ENCODE measurements at places on chromosomes 3 and 15.

DNA sequence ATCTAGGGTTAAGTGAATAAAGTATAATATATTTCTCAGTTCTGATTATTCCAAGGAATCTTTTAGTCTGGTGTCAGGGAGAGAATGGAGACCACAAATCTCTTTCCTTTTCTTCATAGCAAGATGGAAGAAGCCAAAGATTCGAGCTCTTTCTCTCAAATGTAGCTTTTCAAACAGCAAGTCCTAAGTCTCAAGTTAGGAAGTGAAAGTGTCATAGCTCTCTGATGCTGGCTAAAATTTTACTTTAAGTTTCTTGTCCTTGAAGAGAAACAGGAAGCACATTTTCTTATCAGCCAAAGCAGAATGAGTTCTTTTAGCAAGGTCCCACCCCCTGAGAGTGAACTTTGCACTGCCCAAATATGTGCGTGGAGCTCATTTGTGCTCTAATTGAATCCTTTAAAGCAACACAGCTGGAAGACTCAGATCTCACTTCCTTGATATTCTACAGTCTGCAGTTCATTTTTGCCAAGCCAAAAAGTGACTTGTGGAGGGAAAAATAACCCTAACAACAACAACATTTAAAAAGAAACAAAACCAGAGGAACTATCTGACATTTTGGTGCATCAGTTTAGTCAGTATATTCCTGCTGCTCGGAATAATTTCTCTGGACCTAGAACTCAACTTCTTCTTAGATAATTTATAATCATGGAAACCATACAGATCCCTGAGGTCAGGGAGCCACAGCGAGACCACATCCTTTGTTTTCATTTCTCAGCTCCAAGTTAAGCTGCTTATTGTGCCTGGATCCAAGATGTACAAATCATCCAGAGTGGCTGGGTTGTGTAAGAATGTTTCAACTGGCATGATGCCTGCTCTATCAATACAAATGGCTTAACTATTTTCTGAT is 238.7 kb upstream of the P2RY1 start:
- DNase-seq, result peak; percentile 8

DNA sequence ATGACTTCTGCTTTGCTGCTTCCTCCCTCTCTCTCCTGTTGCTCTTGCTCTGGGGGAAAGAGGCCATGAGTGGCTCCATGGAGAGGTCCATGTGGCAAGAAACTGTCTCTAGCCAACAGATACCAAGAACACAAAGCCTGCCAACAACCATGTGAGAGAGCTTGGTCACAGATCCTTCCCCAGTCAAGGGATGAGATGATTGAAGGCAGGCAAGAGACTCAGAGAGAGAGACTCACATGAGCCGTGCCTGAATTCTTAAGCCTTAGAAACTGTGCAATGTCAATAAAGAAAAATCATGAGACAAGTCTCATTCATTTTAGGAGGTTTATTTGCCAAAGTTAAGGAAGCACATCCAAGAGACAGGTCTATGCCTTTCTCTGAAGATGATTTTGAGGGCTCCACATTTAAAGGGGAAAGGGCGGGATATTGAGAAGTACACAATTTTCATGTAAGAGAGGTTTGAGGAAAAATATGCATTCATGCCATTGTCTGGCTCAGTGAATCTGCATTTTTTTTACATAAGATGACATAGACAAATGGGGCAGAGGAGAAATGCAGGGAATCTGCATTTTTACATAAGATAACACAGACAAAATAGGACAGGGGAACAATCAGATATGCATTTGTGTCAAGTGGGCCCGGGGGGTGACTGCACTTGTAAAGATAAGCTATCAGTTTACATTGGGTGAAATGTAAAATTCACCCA is 59.5 kb upstream of the SUCLG2 start:
- DNase-seq, result no peak

- no peak for DNase-seq
These were observed 12.8 kb upstream of the RFT1 start for GRCh38 chr3:53142986-53143385.

GRCh38 chr15:63615935-63616334 is 18.7 kb downstream of the FBXL22 start:
- DNase-seq, result no peak

GRCh38 chr3:128432971-128433836 is 33.5 kb downstream of the DNAJB8 start:
- DNase-seq, result no peak

DNA sequence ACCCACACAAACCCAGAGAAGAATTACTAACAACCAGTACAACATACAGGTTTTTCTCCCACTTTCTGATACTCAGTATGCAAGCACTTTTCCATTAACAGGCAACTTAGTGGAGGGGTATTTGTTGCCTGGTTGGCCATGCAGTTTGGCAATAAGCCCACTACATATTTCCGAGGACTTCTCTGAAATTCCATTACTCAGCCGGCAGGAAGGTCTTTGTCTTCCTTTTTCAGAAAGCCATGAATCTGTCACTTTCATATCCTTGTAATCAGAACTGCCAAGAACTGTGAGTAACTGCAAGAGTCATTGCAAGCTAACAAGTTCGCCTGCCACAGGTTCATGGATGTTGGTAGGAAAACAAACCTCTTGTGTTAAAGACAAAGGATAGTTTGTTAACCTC is 422.3 kb upstream of the ROBO1 start:
- DNase-seq, result peak; percentile 42

DNA sequence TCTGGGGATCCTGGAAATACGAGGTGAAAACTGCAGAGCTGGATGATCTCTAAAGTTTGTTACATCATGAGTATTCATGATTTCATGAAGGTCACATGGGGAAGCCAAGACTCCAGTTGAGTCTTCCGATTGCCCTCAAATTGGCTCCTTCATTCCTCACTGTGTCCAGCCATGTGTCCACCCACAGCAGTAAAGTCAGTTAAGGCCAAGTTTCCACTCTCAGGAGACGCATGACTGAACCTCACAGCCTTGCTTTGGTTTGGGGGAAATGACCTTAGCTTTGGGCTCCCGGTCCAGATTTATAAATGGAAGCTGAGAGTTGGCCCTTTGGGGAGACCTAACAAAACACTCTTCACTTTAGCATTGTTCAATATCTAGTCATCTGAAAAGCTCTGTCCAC is 289.7 kb upstream of the MCTP2 start:
- DNase-seq, result no peak

DNA sequence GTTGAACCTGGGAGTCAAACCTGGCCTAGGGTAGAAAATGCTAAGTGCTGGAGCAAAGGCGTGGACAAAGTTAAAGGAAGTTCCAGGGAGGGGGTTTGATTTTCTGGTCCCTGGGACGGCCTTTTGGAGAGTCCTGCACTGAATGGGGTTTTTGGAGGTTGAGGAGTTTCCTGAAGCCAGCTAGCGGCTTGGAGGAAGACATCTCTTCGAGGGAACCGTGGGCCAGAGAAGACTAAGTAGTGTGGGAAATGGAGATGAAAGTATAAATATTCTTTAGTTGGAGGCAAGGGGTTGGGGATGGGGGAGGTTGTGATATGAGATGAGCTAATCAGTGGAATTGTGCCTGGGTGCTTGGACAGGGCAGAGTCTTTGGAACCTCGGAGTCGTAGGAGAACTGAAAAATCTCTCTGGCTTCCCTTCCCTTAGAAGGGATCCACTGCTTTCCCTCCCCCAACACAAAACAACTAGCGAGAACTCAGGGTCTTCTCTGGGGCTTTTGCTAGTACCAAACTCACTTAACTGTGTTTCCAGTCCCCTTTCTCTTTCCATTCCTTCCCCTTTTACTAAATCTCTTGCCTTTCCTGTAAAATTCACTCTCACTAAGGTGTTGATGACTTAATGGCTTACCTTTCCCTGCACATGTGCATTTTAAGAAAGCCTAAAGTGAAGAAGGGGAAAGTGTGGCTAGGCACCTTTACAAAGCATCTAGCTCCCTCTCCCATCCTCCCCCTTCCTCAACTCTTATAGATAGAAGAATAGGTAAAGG is 1.0 kb downstream of the LPP start:
- DNase-seq, result no peak

GRCh38 chr15:83919319-83919830 is 265.5 kb downstream of the ADAMTSL3 start:
- DNase-seq, result no peak

GRCh38 chr3:100796556-100796955 is 87.3 kb downstream of the TFG start:
- no peak for DNase-seq

- peak; percentile 65 for DNase-seq
These were observed 23.0 kb downstream of the CPN2 start for GRCh38 chr3:194328053-194328657.

GRCh38 chr15:91783008-91783407 is 70.5 kb upstream of the SLCO3A1 start:
- no peak for DNase-seq

DNA sequence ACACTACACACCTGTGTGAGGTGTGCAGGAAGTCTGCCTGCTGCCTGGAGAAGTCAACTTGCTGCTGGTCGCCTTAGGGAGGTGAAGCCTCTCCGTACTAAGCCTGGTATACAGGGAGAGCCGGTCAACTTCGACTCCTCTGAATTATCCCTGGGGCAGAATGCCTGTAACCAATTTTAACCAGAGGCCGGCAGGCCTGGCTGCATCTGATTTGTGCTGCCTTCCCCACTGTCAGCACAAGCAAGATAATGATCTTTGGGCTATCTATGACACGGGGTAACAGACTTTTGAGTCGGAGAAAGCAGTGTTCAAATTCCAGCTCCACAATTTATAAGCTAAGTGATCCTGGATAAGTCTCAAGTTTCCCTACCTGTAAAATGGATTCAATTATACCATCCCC is 42.3 kb downstream of the MAGEF1 start:
- DNase-seq, result no peak

GRCh38 chr3:195416795-195417194 is 26.0 kb downstream of the ACAP2 start:
- no peak for DNase-seq

DNA sequence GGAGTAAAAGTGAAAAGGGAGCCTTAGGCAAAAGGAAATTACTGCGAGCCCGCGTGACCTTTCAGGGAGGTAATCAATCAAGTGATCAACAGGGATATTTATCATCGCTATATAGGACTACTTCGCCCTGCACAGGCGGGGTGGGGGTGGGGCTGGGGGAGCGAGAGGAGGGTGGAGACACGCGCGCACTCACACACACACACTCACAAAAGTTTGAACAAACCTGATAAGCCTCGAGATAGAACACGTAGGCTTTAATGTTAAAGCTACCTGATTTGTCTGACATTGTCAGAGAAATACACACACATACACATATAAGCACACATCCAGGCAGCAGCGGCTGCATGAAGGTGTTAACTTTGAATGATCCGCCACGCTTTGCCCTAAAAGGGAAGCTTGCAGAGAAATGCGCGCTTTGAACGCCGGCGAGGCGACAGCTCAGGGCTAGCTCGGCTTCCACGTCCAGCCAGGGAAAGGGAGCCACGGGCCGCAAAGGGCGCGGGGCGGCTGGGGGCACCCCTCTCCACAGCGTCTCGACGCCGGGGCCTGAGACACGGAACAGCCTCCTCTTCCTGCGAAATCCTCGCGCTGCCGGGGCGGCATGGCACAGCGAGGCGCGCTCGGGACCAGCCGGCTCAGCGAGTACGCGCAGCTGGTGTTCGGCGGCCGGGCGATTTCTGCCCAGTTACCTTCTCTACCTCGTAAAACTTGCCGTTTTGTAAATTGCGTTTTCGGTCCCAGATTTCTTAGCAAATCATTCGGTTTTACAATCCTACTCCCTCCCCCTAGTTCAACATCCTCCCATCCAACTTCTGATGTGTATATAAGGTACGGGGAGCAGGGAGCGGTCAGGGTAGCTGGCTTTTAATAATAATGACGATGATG is 4.8 kb upstream of the MECOM start:
- DNase-seq, result no peak

- no peak for DNase-seq
These were observed 266.9 kb upstream of the IGF1R start for GRCh38 chr15:98381446-98381845.

DNA sequence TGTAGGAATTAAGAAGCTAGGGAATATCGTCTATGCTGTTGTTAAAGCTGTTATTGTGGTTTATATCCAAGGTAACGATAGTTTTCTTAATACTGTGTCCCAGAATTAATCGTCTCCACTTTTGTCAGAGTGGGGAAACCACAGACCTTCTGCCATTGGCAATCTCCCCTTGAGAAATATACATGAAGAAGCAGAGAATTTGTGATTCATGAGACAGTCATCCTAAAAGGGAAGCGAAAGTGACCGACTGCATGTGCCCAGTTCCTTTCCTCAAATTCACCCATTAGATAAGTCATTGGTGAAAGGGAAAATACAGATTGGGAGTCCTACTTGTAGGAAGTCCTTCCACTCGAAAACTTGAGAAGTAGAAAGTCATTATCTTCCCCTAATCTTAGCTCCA is 26.6 kb downstream of the DIPK2A start:
- DNase-seq, result peak; percentile 2

DNA sequence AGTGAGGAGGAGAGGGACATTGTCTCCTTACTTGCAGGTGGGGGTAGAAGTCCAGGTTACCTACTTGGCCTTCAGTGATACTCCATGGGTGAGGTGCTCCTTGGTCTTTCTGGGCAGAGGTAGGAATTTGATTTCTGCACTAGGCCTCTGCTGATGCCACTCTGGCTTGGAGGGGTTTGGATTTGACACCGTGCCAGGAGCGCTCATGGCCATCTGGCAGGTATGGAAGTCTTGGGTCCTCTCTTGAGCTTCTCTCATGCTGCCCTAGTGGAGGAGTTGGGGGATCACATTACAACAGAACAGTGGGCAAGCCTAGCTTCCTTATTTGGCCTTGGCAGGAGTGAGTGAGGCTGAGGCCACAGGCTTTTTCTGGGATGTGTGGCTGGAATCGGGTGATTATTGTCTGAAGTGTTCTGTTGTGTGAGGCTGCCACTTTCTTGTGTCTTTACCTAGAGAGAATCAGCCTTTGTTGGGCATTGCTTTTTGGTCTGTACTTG is 525.0 kb downstream of the GABRG3 start:
- DNase-seq, result no peak

DNA sequence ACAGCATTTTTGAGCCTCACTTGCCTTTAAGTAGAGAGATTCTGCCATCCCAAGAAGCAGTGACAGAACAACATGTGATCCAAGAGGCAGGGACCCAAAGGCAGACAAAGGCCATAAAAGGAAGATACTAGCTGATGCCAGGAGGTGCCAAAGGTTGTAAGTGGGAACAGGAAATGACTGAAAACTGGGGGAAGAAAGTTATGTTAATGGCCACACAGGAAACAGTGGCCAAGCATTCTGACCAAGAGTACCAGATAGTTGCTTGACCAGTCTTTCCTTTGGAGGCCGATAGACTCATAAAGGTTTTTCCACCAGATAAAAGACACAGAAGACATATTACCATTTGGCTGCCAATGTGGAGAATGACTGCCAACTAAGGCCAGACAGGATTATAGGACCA is 274.5 kb upstream of the PEX5L start:
- DNase-seq, result no peak

GRCh38 chr3:52092891-52093290 is 36.5 kb upstream of the DUSP7 start:
- DNase-seq, result no peak

DNA sequence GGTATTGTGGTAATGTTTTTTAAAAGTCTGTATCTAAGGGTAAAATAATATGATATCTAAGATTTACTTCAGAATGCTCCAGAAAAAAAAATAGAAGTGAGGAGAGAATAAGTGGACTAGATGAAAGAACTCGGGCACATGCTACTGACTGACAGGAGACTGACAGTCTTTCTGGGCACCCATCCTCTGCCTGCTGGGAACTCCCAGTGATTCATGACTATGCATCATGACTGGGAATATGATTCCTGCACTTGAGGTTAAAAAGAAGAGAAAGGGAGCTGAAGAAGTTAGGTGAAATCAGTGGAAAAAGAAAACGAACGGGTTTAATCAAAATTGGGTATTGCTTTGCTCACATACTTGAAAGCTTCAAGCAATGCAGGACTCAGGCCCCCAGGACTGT is 35.7 kb upstream of the SPSB4 start:
- no peak for DNase-seq

Measured in HTR-8/SVneo (cell line).